Fibroblast of villous mesenchyme (primary cell): ENCODE measurements at places on chromosomes 12 and 14.

DNA sequence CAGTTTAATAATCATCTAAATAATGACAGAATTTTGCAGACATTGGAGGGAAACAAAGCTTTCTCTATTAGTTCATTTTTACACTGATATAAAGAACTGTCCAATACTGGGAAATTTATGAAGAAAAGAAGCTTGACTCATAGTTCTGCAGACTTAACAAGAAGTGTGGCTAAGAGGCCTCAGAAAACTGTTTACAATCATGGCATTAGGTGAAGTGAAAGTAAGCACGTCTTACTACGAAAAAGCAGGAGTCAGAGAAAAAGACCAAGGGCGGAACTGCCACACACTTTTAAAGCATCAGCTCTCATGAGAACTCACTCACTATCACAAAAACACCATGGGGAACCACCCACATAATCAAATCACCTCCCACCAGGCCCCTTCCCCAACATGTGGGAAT, 804.4 kb downstream of the FLRT2 start:
- no peak for DNase-seq

DNA sequence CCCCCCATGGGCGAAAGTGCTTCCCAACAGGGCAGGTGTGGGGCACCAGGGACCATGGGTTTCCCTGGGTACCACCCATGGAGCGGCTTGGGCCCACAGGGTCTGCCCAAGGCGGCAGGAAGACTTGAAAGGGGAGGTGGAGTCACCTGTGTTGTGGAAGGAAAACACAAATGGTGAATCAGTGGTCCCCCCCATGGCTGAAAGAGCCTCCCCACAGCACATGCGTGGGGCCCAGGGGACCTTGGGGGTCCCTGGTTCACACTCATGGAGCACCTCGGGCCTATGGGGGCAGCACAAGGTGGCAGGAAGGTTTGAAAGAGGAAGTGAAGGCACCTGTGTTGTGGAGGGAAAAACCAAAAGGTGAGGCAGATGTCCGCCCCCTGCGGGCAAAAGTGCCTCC, 581.9 kb downstream of the ALG10 start:
- DNase-seq: no peak

DNA sequence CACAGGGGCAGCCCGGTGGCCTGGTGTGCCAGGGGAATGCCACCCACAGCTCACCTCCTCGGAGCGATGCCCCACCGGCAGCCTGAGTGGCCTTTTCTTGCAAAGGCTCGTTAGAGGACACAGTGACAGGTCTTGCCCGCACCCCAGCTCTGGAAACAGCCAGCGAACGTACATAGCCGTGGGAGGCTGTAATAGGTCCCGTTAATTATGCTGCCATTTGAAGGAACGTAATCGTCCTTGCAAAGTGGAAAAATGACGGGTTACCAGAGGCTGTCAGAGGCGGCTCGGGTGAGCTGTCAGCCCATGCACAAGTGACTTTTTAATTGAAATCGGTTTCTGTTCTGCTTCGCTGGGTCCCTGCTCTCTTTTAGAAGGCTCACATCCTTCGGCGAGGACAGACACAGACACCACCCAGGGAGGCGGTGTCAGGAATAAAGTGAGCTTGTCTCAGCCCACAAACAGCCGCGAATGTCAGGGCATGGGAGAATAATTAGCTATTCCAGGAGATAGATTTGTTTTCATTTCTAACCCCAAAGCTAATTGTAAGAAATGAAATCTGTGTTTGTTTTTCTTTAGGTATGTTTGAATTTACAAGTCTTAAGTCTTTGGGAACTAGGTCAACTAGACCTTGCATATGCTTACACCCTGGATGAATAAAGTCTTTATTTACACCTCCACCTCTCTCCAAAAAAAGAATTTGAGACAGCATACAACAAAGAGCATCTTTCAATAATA, 77.2 kb upstream of the RFLNA start:
- DNase-seq: peak; percentile 10

DNA sequence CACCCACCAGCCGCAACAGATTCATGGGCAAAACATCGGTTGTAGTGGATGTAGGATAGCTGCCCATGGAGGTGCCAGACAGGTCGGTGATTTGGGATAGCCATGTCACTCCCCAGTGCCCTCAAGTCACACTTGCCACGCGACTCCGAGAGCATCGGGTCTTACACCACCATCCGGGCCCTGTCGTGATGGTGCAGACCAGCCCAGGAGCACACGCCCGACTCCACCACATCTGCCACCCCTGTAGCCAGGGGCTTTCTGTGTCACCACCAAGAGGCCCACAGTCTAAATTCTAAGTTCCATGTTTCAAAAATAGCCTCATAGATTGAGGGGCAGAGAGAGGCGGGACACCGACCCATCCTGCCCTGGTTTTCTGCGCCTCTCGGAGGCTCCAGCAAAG, 18.0 kb downstream of the FOXN4 start:
- DNase-seq: no peak

DNA sequence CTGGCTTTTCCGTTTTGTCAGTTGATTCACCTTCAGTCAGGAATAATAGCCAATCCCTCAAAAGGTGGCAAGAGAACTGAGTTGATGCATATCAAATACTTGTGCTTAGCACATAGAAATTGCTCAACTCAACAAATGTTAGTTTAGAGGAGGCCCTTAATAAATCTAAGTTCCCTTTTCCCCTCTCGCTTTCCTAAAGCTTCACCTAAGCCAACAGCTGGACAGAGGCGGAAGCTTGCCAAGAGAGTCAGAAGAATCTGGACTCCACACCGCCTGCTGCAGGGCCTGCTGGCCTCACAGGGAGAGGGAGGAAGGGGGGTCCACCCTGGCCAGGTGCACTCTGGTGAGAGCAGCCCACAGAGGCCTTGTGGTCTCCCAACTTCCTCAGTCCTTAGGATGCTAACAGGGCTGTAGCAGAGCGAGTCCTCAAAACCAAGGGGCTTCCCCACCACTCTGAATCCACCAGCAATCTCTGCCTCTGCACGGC, 213.1 kb downstream of the CHST11 start:
- DNase-seq: peak; percentile 86

DNA sequence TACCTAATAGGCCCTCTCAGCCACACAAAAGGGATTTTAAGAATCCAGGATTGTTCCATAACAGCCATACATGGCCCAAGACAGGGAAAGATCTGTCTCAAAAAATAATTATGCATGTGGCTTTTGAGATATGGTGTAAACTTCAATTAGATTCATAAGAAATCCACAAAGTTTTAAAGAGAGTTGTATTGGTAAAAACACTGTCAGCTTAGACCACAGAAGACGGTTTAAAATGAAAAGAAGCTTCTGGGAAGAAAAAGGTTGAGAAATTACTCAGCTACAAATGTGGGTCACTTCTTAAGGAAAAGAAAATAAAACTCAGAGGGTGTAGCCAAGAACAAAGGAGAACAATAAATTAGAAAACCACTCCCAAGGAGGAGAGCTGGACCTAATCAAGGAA, 191.4 kb downstream of the KIF26A start:
- DNase-seq: no peak

DNA sequence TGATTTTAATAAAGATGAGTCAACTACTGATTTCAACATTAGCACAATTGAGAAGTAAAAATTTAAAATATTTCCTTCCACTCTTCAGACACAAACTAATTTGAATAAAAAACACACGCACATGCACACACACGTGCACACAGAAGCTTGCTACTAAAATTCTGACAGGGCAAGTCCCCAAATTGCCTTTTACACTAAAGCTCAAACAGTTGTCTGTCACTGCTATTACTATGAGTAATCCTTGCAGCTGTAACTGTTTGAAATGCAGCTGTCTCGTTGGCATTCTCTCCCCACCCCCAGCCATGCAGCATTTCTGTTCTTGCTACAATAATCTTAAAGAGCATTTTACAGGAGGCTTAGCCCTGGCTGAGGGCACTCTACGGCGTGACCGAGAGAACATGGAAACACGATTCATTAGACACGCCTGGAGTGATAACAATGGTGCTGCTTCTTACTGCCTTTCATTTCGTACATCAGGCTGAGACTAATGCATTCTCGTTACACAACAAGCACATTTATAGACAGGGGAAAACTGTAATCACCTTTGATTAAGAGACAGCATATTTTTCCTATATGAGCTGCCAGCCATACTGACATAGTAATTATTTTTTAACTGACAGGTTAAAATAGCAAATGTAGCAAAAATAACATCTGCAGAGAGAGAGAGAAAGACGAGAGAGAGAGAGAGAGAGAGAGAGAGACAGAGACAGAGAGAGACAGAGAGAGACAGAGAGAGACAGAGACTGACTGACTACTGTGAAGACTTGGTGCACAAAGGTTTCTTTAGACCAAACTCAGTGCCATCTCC, 153.8 kb downstream of the MED13L start:
- DNase-seq: peak; percentile 77

- DNase-seq: no peak
Measured at GRCh38 chr14:68729556-68729955, 63.3 kb downstream of the ZFP36L1 start.

- DNase-seq: no peak
Measured at GRCh38 chr12:104022786-104023185, 27.2 kb downstream of the GLT8D2 start.

- DNase-seq: peak; percentile 63
Measured at GRCh38 chr14:53432378-53432802, 279.3 kb upstream of the DDHD1 start.

- no peak for DNase-seq
Measured at GRCh38 chr12:114858388-114859146, 174.6 kb upstream of the TBX3 start.

DNA sequence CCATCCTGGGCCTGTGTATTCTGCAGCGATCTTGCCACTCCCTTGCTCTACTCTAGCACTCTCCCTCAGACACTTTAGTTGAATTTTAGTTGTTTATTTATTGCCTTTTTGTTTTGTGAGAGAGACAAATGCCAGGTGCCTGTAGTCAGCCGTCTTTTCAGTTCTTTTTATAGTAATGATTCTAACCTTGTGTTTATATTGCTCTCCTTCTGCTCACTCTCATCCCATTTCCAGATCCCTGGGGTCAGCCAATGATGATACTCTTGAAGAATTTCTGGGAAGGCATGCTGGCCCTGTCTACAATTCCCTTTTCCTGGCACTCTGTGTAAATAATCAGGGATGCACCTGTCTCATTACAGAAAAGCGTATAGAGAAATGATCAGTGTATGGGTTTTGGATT, 334.1 kb upstream of the MIS18BP1 start:
- DNase-seq: no peak

DNA sequence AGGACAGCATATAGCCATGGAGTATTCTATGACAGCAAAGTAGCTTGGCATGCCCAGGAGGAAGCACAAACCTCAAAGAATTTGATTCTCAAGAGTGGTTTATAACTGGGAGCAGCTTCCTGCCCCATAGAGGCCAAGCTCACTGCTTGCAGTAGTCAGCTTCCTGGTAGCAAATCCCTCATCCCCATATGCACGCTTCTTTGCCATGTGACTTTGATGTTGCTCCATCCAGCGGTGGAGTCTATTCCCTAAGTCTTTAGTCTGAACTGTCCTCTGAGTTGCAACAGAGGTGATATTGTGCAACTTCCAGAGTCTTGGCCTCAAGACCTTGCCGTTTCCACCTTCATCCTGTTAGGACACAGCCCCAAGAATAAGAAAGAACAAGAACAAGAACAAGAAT, 996.8 kb upstream of the TMEM132C start:
- DNase-seq: peak; percentile 76

GRCh38 chr14:50756300-50756699, 74.7 kb downstream of the NIN start:
- no peak for DNase-seq

- DNase-seq: peak; percentile 63
Measured at GRCh38 chr12:11920231-11920630, 150.5 kb upstream of the BCL2L14 start.

GRCh38 chr12:49888461-49889151, 15.1 kb downstream of the FAIM2 start:
- no peak for DNase-seq
